Upper lobe of left lung (tissue), 6 donors: ENCODE measurements at places on chromosomes 11 and 22.

- no peak for DNase-seq
Observed at GRCh38 chr11:44530413-44531115, 34.9 kb upstream of the CD82 start.

DNA sequence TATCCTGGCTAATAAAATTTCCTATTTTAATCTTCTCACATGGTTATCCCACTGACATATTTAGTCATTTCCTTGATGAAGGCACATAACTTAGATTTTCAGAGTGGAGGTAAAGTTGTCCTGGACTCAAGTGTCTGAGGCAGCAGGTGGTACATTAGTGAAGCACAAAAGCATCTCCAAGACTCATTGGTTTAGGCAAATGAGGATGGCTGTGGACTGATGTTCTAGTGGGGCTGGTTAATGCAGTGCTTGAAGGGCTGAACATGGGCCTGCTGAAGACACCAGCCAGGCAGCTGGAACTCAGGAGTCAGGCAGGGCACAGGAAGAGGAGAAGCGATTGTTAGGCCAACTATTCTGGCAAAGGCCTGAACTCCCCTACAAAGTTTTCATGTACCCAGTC, 76.3 kb upstream of the SESN3 start:
- DNase-seq, result no peak

DNA sequence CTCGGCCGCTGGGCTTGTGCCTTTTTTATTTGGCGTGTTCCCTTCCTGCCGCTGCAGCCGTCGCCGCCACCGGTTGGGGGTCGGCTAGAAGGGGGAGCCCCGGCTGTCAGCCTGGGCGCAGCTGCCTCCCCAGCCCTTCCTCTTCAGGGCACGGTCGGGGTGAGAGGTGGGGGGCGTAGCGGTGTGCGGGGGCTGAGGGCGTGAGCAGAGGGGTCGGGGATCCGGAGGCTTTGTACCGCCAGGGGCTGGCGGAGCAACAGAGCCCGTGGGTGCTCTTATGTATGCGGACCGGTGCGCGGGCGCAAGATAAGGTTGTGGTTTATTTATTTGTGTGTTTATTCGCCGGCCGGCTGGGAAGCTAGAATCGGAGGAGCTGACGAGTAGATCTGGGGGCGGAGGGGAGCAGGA, 477 bp downstream of the ZBTB16 start:
- no peak for DNase-seq

DNA sequence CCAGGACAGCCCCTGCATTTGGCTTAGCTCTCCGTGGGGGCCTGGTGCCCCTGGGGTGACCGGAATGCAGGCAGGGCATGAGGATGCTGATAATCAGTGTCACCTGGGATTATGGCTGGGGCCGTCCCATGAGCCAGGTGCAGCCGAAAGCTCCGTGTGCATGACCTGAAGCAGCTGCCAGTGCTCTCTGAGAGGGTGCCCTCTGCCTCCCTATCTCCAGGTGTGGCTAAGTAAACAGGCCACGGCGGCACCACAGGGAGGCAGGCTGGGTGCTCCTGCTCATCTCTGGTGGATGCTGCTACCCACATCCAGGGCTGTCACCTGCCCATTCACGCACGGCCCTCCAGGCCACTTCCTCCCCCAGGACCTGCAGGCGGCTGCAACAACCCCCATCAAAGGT, 29.8 kb downstream of the DUSP8 start:
- DNase-seq, result no peak

DNA sequence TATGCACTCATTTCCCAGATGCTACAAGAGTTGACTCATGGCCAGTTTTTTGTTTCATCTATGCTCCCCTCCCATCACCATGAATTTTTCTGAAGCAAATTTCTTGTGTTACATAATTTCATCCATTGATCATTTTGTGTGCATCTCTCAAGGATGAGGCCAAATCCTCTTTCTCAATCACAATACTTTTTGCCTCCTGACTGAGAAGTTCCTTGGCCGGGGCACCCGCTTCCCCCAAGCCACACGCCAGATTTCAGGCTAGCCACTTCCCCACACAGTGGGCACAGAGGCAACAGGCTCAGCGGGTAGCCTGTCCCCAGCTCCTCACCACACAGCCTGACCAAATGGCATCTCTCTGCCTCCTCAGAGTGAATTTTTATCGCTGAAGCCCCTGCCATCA, 9.8 kb upstream of the DSCAML1 start:
- no peak for DNase-seq

DNA sequence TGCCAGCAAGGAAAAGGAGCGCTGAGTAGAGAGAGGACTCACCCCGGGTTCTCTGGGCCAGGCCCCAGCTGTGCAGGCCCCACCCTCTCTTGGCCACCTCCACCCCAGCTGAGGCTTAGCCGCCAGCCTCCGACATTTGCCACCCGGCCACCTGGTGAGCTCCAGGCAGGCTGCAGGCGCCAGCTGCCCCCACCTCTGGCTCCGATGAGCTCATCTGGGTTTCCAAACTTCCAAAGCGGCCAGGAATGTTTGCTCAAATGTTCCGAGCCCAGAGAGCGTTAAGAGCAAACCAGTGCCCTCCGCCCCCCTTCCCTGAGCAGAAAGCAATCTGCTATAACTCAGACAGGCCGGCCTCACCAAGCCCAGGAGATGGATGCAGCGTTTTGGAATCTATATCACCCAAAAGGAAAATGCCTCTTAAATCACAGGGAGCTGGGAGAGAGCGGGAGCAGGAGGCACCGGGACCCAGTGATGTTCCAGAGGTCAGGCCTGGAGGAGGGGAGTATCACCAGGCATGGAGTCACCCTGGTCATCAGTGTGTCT, 9.1 kb upstream of the MN1 start:
- DNase-seq, result peak; percentile 84

GRCh38 chr22:27460591-27461347, 340.8 kb downstream of the MN1 start:
- DNase-seq, result no peak

- DNase-seq, result peak; percentile 74
Observed at GRCh38 chr11:3037040-3037944, 19.9 kb downstream of the CARS1 start.

GRCh38 chr11:86978247-86978646, 23.1 kb upstream of the FZD4 start:
- DNase-seq, result no peak

DNA sequence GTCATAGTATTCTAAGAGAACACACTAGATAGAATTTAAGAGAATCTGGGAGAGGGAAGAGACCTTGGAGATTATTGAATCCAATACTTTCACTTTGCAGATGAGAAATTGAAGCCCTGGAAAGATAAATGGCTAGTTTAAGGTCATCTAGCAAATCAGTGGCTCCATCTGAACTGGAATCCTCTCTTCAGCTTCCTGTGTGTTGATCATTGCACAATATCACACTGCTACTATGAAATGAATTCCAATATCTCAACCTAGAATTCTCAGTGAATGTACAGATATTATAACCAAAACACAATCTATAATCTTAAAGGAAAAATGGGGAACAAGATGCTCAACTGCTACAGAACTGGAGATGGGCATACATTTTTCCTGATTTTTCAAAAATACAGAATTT, 44.1 kb downstream of the DCUN1D5 start:
- DNase-seq, result no peak

DNA sequence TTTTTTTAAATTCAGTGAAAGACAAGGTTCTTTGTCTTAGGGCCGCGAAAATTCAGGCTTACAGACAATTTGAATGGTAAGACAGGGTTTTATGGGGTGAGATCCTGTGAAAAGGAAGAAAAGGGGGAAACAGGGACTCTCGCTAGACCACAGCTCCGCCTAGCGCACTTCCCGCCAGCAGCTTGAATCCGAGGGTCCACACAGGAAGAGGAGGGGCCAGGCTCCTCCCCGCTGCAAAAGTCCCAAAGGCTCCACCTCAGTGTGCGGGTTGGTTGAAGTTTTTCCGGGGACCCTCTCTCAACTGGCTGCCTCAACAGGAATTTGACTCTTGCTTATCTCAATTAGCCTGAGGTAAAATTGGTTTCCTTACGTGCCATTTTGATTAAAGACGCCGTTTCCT, 950.9 kb upstream of the CNTN5 start:
- no peak for DNase-seq

GRCh38 chr11:60657888-60658287, 41.5 kb upstream of the MS4A8 start:
- DNase-seq, result no peak

DNA sequence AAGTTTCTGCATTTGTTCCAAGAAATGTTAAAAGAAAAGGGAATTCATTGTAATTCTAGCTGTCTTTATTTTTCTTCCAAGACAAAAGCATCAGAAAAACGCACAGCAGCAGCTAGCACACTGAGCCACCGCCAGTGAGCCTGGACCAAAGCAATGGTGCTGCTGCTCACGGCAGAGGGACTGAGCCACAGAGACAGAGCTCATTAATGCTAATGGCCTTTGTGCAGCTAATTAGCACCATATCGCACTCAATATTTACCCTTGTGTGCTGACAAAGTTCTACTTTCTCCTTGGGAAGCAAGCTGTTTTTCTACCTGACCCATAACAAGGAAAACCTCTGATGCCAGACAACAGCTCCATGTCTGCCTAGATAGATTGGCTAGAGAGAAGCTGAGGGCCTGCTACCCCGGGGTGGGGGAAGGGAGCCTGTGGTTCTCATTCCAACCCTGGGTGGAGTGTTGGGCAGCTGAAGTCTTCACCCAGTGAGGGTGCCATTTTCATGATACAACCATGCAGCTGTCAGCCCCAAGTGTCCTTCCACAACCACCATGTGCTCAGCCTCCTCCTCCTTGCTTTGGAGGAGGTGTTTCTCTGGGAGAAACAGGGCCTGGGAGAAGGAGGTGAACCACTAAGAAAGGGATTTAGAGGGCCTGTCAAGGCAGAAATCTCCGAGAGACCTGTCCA, 131.1 kb upstream of the NCAM1 start:
- DNase-seq, result no peak

GRCh38 chr11:70378506-70379134, 19.7 kb upstream of the CTTN start:
- DNase-seq, result no peak

GRCh38 chr22:31952094-31952401, 7.7 kb downstream of the YWHAH start:
- DNase-seq, result no peak

GRCh38 chr22:41746567-41747400, 47.5 kb downstream of the MEI1 start:
- DNase-seq, result no peak

GRCh38 chr11:95575517-95575916, 214.1 kb downstream of the FAM76B start:
- DNase-seq, result no peak

- DNase-seq, result no peak
Observed at GRCh38 chr11:119964136-119965025, 173.5 kb downstream of the TRIM29 start.

GRCh38 chr22:33053323-33053722, 4.9 kb downstream of the SYN3 start:
- DNase-seq, result no peak

GRCh38 chr11:112156956-112157766, 6.7 kb downstream of the IL18 start:
- DNase-seq, result peak; percentile 42

GRCh38 chr11:58498464-58498863, 9.4 kb downstream of the OR5B21 start:
- no peak for DNase-seq

GRCh38 chr22:22558071-22558971, 744 bp downstream of the PRAME start:
- DNase-seq, result no peak

DNA sequence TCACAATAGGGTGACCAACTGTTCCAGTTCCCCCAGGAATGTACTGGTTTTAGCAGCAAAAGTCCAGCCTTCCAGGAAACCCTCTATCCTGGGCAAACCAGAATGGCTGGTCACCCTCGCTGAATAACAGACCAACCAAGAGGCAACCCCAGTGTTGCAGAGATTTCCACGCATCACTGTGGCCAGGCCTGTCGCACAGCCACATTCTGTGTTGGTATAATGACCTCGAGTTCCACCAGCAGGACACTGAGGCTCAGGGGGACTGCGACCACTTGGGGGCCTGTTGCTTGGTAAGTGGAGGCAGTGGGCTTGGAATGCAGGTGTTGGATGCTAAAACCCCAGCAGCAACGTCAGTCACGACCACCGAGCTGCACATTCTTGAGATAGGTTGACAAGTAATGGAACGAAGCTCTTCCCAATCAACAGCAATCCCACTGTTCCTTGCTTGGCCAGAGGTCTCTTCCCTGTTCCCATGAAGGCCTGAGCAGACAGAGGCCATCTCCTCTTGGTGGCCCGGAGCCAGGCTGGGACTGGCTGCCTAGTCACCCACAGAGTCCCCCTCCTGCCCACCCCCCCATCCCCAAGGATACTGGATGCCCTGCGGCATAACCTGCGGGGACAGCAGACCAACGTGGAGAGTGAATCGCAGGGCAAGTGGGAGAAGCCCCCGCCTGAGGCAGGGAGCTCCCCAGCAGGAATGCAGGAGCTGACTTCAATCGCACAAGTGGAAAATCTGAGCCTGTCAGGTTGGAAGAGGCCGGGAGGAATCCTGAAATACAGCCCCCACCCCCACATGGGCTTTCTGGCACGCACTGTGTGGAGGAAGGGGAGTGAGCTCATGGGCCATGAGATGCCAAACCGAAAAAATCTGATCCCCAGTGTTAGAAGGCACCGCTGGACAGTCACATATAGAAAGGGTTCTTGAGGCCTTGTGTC, 43.4 kb upstream of the MN1 start:
- peak; percentile 9 for DNase-seq

- no peak for DNase-seq
Observed at GRCh38 chr11:91170711-91171110, 947.9 kb upstream of the CHORDC1 start.

GRCh38 chr11:88105951-88106350, 69.3 kb downstream of the RAB38 start:
- no peak for DNase-seq

DNA sequence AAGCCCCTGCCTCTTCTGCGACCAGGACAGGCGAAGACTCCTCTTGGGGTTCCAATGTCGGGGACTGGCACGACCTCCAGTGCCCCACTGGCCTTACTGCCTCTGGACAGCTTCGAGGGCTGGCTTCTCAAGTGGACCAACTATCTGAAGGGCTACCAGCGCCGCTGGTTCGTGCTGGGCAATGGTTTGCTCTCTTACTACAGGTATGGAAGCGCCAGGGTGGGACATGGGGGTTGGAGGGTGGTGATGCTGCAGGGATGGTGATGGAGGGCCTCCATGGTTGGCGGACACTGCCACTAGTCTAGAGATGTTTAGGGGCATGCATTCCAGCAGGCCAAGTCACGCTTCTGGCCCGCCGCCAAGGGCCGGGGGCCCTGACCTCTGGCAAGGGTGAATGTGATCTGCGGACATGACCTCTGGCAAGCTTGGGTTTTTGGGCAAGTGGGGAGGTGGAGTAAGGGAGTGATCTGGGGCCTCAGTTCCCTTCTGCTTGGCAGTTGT, 727 bp downstream of the OSBP2 start:
- peak; percentile 41 for DNase-seq

GRCh38 chr22:40385036-40385782, 14.8 kb downstream of the SGSM3 start:
- DNase-seq, result no peak
